Hematopoietic multipotent progenitor cell treated with erythropoietin and hydrocortisone succinate and interleukin-3 and kit ligand, for 4 days (in vitro differentiated cells): ENCODE measurements at places on chromosomes 16 and 17.

DNA sequence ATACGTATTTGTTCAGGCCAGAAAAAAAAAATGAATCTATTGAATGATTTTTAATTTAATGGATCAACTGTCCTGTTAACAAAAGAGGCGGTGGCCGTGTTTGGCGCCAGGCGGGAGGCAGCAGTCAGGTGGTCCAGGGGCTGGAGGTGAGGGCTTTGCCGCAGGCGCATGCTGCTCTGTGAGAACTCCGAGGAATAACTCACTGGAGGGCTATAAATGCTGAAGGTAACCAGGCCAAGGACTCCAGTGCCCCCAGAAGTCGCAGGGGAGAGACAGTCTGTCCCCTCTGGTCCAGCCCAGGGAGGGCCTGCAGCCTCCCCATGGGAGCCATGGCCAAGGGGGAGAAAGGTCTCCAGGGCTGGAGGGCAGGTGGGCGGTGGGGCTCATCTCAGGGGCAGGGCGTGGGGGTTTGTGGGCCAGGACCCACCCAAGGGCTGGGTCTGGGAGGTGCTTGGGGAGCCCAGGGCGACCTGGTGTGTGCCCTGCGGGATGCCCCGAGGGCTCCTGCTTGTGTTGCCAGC lies 7.1 kb upstream of the BAHCC1 start:
- no peak for DNase-seq

GRCh38 chr16:57997528-57998265 lies 2.8 kb downstream of the ZNF319 start:
- DNase-seq: no peak

DNA sequence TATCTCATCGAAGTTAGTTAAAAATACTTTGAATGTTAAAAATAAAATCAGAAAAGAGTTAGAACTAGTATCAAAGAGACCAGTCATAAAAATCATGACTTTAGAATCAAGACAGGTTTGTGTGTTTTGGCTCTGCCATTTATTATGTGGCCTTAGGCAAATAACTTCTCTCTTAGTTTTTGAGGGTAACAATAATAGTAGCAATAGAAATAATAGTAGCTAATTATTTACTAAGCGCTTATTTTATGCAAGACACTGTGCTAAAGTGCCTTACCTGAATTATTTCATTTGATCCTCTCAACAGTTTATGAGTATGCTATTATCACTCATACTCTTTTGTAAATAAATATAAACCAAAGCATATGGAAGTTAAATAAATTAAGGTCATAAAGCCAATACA lies 77.0 kb downstream of the SMURF2 start:
- DNase-seq: no peak

GRCh38 chr17:4879601-4880000 lies 19.7 kb upstream of the C17orf107 start:
- no peak for DNase-seq

DNA sequence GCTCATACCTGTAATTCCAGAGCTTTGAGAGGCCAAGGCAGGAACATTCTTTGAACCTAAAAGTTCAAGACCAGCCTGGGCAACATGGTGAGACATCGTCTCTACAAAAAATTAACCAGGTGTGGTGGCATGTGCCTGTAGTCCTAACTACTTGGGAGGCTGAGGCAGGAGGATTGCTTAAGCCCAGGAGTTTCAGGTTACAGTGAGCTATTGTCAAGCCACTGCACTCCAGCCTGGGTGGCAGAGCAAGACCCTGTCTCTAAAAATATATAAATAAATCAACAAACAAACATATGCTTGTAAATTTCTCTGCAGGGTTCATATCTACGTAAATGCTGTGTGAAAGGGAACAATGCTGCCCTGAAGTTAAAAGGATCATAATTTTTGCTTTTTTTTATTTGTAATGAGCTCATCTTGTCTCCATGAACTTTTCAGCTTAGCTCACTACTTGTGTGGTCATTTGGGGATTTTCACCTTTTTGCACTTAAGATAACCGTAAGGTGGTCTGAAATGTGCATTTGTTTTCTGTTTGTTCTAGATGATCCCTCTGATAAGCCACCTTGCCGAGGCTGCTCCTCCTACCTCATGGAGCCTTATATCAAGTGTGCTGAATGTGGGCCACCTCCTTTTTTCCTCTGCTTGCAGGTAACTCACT lies 16.4 kb downstream of the TADA2A start:
- DNase-seq: no peak

- no peak for DNase-seq
These were observed 109.4 kb downstream of the BANP start for GRCh38 chr16:88060524-88061219.
